GM20000 (cell line): ENCODE measurements at places on chromosomes 13 and 19.

DNA sequence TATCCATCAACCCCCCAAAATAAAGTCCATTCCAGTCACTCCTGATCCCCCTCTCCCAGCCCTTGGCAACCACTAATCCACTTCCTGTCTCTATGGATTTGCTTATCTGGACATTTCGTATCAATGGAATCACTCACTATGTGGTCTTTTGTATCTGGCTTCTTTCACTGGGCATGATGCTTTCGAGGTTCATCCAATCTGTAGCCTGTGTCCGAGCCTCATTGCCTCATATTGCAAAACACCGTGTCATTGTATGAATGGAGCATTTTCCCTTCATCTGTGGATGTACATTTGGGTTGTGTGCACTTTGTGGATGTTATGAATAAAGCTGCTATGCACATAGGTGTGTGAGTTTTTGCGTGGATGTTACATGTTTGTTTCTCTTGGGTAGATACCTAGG, 1.4 kb upstream of the FZR1 start:
- DNase-seq = no peak

GRCh38 chr13:105272660-105273631, 1262.5 kb downstream of the EFNB2 start:
- DNase-seq = no peak

GRCh38 chr13:41915081-41915480, 45.8 kb downstream of the VWA8 start:
- no peak for DNase-seq

- no peak for DNase-seq
Observed at GRCh38 chr13:114115796-114116195, 16.6 kb downstream of the RASA3 start.

GRCh38 chr19:2756921-2757881, 17.4 kb upstream of the SLC39A3 start:
- DNase-seq = no peak

- DNase-seq = no peak
Observed at GRCh38 chr13:45174478-45174877, 26.4 kb downstream of the KCTD4 start.
